ENCODE measurements at places on chromosomes 7 and 10.

DNA sequence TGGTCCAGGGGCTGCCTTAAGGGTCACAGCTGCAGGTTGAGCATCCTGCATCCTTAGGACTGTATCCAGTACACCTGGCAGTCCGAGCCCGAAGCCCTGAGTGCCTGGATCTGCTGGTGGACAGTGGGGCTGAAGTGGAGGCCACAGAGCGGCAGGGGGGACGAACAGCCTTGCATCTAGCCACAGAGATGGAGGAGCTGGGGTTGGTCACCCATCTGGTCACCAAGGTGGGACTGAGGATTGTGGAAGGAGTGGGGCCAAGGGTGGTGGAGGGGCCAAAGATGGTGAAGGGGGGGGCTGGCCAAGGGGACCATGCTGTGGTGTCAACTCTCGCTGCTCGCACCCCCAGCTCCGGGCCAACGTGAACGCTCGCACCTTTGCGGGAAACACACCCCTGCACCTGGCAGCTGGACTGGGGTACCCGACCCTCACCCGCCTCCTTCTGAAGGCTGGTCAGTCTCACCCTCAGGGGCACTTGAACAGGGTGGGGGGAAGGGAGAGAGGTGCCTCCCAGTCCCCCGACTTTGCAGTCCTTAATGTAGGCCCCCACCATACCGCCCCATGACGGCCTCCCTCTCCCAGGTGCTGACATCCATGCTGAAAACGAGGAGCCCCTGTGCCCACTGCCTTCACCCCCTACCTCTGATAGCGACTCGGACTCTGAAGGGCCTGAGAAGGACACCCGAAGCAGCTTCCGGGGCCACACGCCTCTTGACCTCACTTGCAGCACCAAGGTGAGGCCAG is 5.3 kb downstream of the NFKB2 start:
- no peak for DNase-seq

GRCh38 chr7:69498671-69499070 is 99.6 kb upstream of the AUTS2 start:
- no peak for DNase-seq

GRCh38 chr7:36784991-36785940 is 61.0 kb upstream of the AOAH start:
- DNase-seq: peak; percentile 62

- peak; percentile 80 for DNase-seq
These were observed at the start of gene REPIN1 for GRCh38 chr7:150368096-150368883. Gene REPIN1 (plus strand): TSS chr7:150368822. CDS start chr7:150369712, 890 bp downstream.

DNA sequence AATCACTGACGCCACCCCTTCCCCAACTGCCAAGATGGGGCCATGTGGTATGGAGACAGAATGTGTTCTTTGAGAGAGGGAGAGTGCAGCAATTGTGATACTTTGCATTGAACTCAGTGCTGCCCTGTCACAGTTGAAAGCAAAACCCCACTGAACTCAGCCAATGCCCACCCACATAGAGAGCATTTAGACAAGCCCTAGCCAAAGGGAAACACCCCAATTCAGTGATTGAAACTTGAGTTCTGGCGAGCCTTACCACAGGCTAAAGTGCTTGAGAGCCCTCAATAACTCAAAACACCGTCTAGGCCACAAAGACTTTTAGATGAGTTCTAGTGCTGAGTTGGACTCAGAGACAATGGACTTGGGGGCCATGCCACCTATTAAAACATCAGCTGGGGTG is 751.9 kb upstream of the POT1 start:
- no peak for DNase-seq

DNA sequence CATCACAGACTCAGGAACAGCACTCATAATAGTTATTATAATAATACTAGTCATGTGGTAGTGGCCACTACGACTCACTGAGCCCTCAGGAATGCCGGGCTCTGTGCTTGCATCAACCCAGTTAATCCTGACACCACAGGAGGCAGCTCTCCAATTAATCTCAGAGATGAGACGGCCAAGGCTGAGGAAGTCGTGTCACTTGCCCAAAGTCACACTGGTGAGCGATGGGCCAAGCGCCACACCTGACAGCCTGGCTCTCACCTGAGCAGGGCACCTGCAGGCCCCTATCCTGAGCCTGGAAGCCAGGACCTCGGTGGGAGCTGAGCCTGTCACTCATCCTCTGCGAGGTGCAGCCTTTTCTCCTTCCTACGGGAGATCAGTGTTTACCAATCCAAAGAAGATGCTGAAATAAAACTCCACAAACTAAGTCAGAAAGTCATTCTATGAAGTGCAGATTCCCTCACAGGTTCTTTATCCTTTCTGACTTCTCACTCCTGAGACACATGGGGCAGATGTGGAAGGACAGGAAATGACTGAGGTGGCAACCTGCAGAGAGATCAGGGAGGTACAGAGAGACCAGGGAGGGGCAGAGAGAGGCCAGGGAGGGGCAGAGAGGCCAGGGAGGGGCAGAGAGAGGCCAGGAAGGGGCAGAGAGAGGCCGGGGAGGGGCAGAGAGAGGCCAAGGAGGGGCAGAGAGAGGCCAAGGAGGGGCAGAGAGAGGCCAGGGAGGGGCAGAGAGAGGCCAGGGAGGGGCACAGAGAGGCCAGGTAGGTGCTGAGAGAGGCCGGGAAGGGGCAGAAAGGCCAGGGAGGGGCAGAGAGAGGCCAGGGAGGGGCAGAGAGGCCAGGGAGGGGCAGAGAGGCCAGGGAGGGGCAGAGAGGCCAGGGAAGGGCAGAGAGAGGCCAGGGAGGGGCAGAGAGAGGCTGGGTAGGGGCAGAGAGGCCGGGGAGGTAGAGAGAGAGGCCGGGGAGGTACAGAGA is 38.5 kb downstream of the VIPR2 start:
- no peak for DNase-seq

DNA sequence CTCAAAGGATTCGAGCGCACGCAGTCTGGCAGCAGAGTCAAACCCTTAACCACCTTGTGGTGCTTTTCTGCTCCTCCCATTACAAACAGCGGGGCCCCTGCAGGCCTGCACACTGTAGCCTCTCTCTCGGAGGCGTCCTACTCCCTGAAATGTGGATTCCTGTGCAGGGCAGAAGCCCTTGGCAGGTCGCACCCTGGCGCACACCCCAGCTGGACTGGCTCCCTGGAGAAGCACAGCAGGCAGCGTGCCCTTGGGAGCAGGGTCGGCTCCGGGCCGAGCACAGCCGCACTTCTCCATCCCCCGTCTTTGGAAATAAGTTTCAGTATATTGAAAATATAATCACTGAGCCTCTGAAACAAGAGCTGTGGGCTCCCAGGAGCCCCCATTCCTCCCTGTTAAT is 144.1 kb downstream of the C10orf105 start:
- DNase-seq: no peak

DNA sequence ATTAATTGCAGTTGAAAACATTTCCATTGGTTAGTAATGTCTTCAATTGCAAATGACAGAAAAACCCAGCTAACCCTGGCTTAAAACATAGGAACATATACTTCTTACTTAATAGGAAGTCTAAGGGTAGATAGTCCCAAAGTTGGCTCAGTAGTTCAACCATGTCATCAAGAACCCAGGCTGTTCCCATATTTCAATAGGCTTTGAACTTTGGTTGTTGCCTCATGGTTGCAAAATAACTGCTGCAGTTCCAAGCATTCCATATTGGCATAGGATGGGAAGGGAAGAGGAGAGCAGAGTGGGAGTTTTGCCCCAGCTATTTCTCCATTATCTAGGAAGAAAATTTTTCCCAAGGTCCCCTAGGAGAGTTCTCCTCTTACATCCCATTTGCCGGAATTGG is 81.4 kb upstream of the EEPD1 start:
- DNase-seq: no peak

GRCh38 chr7:80410081-80410480 is 101.8 kb downstream of the GNAT3 start:
- DNase-seq: no peak

- DNase-seq: no peak
These were observed at the start of gene VWA2 for GRCh38 chr10:114239117-114239993. Gene VWA2 (plus strand): TSS chr10:114239254. CDS start chr10:114248714, 9,460 bp downstream.

DNA sequence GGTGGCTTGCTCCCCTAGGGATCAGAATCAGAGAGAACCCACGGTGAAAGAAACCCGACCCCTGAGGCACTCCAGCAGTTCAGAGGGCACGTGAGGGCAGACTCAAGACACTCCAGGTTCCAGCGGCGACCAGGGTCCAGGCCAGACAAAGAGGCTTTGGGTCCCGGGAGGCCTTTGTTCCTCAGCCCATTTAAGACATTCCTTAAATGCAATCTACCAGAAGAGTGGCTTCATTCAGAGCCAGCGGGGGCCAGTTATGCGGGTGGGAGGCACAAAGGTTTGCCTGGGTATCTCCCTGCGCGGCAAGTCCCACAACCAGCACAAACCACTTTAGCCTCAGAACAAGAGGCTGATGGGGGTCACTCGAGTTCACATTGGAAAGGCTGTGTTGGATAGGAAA is 53.6 kb downstream of the AFAP1L2 start:
- DNase-seq: no peak

DNA sequence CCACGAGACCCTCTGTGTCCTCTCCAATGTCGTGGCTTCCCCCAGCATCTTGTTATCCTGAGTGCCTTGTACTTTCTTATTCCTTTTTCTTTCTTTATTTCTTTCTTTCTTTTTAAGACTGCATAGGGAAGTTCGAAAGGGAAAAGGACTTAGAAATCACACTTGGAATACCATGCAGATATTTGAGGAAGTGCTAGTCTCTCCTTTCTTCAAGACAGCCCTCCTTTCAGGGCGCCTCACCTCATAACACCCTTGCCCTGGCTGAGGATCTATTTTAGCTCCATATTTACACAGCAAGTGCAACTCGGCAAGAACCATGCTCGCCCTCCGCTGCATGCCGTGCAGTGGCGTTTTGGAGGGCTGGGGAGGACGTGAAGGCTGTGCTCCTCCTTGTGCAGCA is 232.3 kb upstream of the GLI3 start:
- no peak for DNase-seq

DNA sequence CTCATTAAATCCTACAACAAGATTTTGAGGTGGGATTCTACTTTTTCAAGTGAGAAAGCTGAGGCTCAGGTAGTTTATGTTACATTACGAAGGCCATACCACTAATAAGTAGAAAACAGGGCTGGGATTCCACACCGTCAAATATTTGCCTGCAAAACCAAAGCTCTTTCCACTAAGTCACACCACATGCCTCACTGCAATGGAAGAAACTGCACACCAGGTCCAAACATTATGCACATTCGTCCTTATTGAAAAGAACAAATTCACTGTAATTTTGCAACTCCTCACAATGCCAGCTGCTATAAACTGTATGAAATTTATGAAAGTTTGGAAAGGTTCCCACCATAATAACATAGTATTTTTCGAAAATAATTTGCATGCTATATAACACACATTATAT is 66.5 kb downstream of the DGKB start:
- no peak for DNase-seq

DNA sequence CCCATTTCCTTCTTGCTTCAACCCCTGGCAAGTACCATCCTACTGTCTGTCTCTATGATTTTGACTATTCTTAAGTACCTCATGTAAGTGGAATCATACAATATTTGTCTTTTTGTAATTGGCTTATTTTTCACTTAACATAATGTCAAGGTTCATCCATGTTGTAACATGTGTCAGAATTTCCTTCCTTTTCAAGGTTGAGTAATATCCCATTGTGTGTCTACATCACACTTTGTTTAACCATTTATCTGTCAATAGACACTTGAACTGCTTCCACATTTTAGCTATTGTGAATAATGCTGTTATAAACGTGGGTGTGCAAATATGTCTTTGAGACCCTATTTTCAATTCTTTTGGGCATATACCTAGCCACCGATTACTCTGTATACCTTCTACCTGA is 14.0 kb upstream of the CDK14 start:
- no peak for DNase-seq

- no peak for DNase-seq
These were observed 37.3 kb upstream of the SAMD9L start for GRCh38 chr7:93185303-93186027.

DNA sequence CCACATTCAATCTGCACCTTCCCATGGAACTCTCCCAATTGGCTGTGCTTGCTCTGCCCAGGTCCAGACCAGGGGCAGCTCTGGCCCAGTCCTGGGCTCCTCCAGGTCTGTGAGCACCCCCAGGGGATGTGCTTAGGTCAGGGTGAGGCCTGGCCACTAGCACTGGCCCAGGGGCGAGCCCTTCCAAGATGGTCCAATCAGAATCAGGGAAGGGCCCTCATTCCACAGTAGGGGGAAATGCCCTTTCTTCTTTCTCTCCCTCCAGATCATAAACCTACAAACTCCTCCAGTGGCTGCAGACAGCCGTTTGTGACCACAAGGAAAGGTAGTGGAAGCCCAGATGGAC is 157.0 kb downstream of the PRKAG2 start:
- no peak for DNase-seq

- DNase-seq: no peak
These were observed 5.5 kb upstream of the BLNK start for GRCh38 chr10:96276831-96277230.

DNA sequence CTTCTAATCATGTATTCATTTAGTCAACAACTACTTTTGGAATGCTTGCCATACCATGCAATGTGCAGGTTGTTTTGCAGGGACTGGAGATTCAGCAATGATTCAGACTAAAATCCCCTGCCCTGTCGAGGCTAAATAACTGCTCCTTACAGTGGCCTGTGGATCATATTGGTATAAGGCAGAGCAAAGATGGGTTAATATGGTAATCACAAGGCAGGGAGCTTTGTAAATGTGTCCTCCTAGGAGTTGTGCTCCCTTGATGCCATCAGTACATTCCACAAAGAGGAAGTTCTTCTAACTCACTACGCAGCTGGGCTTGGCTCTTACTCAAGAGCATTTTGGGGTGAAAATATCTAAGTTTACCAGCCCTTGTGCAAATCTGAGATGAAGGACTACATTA is 614 bp upstream of the IFIT2 start:
- DNase-seq: no peak

- DNase-seq: no peak
These were observed 600.1 kb upstream of the AUTS2 start for GRCh38 chr7:68998136-68998535.

- DNase-seq: no peak
These were observed 338 bp downstream of the ATP6V0E2 start for GRCh38 chr7:149873970-149874643.

All from T-helper 9 cell (primary cell).